ENCODE measurements at places on chromosomes 4 and X.

- DNase-seq = no peak
These were observed 500.2 kb downstream of the STIM2 start for GRCh38 chr4:27360790-27361267.

DNA sequence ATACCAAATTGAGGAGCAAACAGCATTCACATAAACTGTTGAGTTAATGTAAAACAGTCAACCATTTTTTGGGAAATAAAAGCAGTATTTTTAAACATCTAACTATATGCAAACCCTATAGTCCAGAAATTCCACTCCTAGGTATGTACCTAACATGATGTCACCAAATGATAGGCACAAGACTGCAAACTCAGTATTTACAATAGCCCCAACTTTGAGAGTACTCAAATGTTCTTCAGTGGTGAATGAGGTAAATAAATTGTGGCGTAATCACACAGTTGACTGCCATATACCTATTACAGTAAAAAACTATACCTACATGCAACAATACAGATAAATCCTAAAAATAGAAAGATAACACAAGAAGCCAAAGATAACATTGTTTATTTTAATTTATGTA lies 1243.8 kb upstream of the ADGRL3 start:
- DNase-seq = no peak

DNA sequence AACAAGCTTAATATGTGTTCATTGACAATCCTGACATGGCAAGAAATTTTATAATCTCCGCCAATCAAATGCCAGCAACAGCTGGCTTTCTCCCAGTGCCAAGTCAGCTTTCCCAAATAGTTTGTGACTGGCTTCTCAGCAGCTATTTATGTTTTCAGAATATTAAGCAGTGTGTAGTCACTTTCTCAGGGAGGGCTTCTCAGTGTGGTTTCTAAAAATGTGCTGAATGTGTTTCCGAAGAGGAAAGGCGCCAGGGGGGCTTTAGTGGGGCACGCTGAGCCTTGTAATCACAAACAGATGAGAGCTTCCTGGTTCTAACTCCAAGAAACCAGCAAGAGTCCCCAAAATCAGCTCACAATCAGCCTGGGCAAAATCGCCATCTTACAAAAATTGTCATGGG lies 258.7 kb upstream of the CPEB2 start:
- no peak for DNase-seq

- no peak for DNase-seq
These were observed 19.3 kb downstream of the RAP2C start for GRCh38 chrX:132199941-132200340.

- DNase-seq = no peak
These were observed 38.9 kb upstream of the BCLAF3 start for GRCh38 chrX:20029728-20030127.

DNA sequence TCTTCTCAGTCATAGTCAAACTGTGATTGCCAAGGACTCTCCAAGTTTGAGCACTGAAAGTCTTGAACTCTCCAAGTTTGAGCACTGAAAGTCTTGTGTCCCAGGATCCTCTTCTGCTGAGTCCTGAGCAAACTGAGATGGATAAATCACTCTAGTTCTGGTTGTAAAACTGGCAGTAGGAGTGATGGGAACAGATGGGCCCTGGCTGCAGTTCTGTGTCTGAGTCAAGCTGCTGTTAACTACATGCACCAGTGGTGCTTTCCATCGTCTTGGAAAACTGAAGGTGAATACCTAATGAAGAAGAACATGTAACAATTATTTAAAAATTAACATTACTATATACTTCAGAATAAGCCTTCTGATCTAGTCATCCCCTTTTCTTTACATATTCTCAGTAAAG lies 27.6 kb upstream of the KCNIP4 start:
- DNase-seq = no peak

- DNase-seq = no peak
These were observed 4.7 kb downstream of the RASGEF1B start for GRCh38 chr4:81466841-81467671.

DNA sequence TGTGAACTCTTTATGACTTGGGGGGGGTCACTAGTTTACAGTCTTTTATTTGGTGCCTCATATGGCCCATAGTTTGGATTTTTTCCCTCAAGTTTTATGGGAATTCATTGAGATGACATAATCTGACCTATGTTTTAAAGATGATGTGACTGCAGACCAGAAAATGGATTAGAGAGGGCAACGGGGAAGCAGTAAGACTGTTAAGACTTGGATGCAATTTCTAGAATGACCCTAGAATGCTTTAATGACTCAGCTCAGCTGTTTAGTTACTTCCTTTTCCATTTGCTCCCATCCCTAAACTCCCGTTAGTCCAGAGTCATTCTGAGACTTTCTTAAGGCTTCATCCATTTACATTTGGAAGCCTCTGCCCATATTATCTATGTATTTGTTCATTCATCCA lies 59.9 kb upstream of the PDGFRA start:
- DNase-seq = no peak

DNA sequence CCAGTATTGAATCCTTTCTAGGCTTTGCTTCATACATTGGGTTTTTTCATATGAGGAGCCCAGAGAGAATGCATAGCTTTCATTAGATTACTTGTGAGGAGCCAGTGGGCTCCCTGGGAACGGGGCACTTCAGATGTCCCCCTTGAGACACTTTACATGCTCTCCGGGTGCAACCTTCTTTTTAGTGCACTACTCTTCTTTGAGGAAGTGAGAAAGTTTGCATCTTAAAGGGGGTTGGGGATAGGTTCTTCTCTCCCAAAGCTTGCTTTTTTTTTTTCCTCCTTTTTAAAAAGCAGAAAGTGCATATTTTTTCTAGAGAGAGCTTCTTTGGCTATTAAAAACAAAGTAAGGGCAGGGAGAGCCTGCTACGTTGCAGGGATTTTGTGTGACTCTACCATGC lies 4.3 kb downstream of the HADH start:
- no peak for DNase-seq

- DNase-seq = no peak
These were observed 11.4 kb downstream of the ADH5 start for GRCh38 chr4:99077177-99077576.

Measured in activated T-cell treated with anti-CD3 and anti-CD28 coated beads, Interleukin-2, amount 50 U/mL, for 1 hour (primary cell).